ENCODE measurements at places on chromosomes 2 and 18.

DNA sequence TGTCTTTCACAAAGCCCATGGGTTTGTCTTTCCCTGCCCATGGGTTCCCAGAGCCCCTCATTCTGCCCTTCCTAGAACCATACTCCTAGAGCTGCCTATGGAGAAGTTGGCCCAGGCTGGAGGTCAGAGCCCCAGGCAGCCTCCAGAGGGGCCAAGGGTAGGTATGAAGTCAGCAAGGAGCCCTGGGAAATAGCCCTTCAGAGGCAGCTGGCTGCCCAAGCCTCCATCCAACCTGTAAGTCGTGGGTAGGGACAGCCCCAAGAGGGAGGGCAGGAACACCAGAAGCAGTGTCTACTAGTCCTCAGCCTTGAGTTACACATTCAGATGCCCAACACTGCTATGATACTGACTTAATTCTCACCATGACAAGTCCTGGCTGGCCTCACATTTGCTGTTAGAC is 49.5 kb downstream of the TMEM247 start:
- DNase-seq, result no peak

- DNase-seq, result no peak
These were observed 281.6 kb upstream of the TANK start for GRCh38 chr2:160878618-160879017.

GRCh38 chr2:215949991-215950404 is 63.4 kb downstream of the MREG start:
- peak; percentile 16 for DNase-seq

DNA sequence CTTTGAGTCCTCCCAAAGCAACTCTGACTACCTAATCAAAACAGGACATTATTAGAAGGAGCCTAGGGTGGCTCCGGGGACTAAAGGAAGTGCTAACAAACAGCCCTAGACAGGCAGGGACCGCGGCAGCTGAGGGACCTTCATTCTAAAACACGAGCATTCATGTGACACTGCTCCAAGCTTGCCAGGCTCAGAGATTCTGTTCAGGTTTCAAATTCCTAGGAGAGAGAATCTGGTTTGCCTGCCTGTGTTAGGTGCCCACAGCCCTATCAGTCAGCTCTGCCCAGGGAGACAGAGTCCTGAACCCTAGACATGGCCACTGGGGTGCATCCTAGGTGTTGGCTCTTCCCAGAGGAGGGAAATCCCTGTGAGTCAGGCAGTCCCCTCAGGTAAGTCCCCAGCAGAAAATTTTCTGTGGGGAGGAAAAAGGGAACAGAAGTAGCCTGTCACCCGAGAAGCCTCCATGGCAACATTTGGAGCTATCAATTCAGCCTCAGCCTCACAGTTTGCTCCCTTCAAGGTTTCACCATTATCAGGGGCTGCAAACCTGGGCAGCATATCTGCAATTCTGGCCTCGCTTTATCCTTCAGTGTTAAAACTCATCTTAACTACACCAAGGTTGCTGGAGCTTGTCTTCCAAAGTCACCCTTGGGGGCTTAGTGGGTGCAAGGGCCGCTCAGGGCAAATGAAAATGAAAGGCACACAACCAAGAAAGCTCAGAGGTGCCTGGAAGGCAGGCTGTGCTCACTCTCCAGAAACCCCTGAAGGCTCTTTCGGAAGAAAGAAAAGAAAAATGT is 28.6 kb downstream of the PCBP1 start:
- DNase-seq, result no peak

GRCh38 chr2:49714454-49714853 is 560.1 kb upstream of the FSHR start:
- DNase-seq, result no peak

DNA sequence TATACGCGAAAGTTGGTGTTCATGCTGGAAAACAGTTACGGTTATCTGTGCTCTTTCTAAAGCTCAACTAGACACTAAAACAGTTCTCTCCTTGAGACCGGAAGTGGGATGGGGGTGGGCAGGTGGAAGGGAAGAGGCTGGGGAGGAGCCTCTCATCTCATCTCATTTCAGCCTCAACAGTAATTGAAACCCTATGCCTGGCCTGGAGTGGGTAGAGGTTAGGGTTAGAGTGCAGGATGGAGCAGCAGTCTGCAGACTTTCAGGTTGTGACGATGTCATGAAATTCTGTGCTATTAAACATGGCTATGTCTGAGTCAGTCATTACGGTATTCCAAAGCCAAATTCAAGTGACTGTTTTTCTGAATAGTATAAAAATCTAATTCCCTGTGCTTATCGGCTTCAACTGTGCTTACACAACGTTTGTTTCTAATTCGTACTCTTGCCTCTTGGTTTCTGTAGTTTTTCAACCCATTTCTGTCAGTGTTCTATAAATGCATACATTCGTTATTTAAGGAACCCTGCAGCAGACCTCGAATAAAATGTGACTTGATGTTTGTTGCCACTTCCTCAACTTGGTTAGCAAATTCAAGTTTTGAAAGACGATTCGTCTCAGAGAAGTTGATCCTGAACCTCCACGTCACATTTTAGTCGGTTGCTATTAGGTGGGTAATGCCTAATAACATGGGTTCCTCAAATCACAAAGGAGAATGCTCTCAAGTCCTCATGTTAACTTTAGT is 75.8 kb upstream of the TCF7L1 start:
- DNase-seq, result no peak

- DNase-seq, result no peak
These were observed 310.8 kb downstream of the PIEZO2 start for GRCh38 chr18:10838553-10838952.

GRCh38 chr2:209790066-209790728 is 18.6 kb downstream of the UNC80 start:
- DNase-seq, result no peak

DNA sequence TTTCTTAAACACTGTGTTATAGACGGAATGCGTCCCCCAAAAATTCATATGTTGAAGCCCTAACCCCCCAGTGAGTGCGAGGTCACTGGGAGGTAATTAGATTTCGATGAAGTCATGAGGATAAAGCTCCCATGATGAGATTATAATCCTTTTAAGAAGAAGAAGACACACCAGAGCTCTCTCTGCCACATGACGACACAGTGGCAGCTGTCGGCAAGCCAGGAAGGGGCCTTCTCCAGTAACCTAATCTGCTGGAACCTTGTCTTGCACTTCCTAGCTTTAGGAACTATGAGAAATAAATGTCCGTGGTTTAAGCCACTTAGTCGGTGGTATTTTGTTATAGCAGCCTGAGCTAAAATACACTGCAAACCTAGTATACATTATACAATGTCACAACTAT is 12.3 kb downstream of the TMEM237 start:
- DNase-seq, result no peak

DNA sequence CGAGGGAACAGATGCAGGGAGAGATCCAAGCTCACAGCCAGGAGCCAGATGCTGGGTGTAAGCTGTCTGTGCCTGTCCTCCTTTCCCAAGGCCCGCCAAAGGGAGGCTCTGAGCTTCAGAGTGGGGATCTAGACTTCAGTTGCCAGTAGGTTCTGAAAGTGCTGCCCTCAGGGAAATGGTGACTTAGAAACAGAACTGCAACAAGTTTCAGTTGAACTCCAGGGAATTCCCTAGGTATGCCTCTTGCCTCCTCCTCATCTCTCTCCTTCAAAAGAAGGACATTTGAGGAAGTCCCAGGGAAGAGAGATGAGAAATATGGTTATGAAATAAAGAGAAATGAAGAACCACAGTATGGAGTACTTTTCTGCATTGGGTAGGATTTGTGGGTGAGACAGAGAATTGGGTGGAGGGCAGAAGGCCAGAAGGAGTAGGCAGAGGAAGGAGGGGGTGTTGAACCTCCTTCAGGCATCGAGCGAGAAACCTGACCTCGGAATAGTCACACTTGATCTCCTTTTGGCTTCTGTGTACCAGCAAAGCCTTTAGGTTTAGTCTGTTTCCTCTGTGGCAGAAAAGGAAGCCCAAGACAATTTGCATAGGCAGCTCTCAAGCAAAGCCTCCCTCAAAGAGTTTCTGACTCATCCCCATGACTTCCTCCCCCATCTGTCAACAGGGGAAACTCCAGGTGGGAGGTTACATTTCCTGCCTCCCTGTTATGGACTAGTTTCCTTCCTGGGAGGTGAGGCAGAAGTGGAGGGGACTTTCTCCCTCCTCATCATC is 45.7 kb downstream of the QPCT start:
- DNase-seq, result peak; percentile 76

DNA sequence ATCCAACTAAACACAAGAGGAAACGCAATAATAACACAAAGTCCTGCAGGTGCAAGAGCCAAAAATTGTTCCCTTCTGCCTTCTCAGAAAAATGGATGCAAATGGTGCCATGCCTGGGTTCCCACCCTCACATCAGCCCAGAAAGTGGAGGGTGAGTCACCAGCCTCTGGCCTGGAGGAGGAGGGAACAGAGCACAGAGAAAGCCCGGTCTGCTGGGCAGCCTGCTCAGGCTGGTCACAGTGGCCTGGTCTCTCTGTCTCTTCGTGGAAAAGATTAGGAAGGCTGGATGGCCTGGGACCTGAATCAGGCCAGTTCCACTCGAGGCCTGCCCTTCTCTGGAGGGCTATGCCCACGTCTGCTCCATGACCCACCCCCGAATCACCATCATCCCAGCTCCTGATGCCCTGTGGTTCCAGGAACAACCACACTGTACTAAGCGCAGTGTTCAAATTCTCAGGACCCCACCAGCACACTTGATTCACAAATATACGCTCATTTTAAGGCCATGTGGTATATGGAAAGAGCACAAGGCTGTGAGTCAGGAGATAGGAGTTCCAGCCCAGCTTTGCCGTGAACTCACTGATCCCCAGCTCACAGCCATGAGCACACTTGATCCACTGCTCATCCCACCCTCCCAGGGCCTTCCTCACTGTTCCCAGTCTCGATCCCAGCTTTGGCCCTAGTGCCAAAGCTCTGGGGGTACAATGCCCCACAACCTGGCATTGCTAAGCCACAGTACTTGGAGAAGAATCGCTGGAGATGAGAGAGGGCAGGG is 82.1 kb downstream of the ZBTB7C start:
- DNase-seq, result no peak

DNA sequence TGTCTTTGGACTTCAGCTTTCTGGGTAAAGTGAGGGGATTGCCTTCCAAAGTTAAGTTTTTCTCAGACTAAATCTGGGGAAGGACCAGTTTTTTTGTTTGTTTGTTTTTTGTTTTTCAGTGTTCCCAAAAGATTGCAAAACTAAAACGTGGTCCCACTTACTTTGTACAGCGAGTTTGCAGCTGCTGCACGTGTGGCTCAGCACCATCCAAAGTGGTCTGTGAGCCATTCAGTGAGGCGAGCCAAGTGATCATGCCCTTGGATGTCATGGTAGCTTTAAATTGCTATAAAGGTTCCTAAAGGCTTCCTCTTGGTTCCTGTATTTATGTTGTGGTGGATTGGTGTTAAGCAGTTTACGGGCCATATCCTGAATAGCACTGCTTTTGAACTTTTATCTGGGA is 23.0 kb downstream of the TET3 start:
- no peak for DNase-seq

DNA sequence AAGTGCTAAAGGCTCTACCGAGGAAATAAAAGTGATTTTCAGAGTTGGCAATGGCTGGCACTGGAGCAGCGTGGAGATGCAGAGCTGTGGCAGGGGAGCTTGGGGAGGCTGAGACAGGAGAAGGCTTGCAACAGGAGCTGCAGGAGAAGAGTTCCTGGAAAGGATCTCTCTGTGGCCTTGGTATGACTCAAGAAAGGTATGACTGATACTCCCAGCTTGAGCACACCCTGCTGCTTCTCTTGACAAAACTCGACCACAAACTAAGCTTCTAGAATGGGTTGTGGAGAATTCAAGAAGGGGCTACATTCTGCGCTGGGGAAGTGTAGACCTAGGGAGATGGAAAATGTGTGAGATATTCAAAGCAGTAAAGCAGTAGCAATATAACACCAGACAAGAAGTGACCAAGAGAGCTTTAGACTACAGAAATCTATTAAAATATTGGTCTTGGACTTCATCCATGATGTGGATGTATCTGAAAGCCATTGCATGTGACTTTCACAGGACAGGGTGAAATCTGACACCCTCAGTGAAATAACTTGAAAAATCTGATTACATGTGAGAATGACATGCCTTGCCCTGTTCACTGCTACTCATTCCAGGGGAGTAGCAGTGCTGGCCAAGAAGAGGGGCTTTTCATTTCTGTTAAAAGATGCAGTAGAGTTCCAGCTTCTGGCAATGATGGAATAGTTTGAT is 41.5 kb downstream of the SUCLG1 start:
- no peak for DNase-seq

GRCh38 chr18:48923746-48924629 is 26.8 kb downstream of the SMAD7 start:
- no peak for DNase-seq

- no peak for DNase-seq
These were observed 772.6 kb downstream of the TSN start for GRCh38 chr2:122528061-122528460.

- no peak for DNase-seq
These were observed 364.8 kb downstream of the TGIF1 start for GRCh38 chr18:3814816-3815215.

- DNase-seq, result no peak
These were observed 632.1 kb downstream of the SOCS6 start for GRCh38 chr18:70920840-70921374.

- peak; percentile 37 for DNase-seq
These were observed 784.8 kb upstream of the CDH2 start for GRCh38 chr18:28961669-28962228.

DNA sequence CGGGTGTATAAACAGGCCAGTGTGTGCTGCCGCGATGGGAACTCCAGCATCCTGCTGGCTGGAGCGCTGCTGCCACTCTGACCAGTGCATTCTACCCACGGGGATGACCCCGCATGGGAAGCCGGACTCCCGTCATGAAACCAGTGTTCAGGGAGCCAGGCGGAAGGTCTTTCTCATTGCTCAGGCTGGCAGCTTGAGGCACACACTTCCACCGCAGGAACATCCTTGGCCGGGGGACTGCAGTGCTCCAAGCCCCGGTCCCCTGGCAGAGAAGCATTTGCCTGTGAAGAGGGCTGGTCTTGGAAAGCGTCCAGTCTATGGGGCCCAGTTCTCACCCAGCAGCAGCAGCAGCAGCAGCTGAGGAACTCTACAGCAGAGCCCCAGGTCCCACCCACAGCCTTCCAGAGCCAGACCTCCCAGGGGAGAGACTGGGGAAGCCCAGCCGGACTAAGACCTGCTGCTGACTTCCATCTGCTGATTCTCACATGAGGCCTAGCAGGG is 235.9 kb downstream of the KLHL29 start:
- no peak for DNase-seq

DNA sequence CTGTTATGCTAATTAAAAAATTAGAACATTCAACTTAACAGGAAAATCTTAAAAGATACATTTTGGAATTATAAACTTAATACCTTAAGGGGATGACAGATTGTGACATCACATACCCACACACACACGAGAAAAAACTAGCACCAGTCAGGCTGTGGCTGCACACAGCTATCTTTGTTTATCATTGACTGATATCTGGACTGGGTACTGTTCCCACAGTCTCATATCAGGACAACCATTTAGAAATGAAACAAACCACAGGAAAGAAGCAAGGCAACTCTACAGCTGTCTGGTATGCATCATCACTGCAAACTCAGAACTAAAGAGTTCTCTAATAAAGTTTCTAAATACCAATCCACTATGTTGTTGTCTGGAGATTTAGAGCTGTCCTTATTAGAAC is 210.9 kb upstream of the SMAD7 start:
- DNase-seq, result no peak

GRCh38 chr18:46341986-46342525 is 237.9 kb downstream of the HAUS1 start:
- no peak for DNase-seq

GRCh38 chr2:62964671-62965070 is 86.0 kb upstream of the OTX1 start:
- DNase-seq, result no peak
